ENCODE measurements at places on chromosomes 2 and 18.

GRCh38 chr18:50803592-50803991 is 16.2 kb downstream of the MRO start:
- DNase-seq = no peak

- DNase-seq = no peak
These were observed 268.3 kb upstream of the NETO1 start for GRCh38 chr18:73136134-73136533.

GRCh38 chr2:200451511-200451910 is 58.4 kb downstream of the KCTD18 start:
- no peak for DNase-seq

- DNase-seq = no peak
These were observed 387.6 kb downstream of the NBAS start for GRCh38 chr2:15173501-15173900.

DNA sequence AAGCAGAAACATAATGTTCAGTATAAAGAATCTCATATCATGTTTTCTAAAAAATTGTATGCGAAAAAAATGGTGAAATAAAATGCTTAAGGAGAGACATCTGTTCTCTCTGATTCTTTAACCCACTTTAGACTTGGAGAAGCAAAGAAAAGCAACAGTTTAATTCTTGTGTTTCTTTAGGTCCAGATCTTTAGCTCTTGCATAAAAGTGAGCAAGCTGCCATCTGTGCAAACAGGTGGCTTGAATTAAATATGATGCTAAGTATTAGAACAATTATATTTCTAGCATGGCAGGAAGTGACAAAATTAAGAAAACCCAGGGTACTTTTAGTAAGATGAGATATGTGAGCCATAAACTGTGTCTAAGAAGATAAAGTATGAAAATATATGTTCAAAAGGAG is 1038.3 kb downstream of the DPP10 start:
- no peak for DNase-seq

GRCh38 chr18:74516271-74517235 is 17.7 kb upstream of the CNDP1 start:
- DNase-seq = no peak

DNA sequence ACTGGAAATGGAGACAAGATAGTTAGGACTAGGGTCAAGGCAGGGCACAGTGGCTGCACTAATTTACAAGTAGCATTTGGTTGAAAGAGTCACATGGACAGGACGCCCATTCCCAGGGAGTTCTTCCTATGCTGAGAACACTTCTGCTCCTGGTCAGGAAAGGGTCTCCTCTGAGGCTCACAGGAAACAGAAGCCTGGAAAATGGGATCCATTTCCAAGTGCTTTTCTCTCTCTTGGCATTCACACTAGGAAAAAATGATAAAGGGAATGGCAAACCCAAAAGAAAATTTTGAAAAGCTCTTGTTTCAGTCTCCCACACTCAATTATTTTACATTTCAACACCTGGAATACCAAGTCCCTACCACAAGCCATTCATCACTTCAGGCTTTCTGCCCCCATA is 88.7 kb downstream of the COBLL1 start:
- no peak for DNase-seq

DNA sequence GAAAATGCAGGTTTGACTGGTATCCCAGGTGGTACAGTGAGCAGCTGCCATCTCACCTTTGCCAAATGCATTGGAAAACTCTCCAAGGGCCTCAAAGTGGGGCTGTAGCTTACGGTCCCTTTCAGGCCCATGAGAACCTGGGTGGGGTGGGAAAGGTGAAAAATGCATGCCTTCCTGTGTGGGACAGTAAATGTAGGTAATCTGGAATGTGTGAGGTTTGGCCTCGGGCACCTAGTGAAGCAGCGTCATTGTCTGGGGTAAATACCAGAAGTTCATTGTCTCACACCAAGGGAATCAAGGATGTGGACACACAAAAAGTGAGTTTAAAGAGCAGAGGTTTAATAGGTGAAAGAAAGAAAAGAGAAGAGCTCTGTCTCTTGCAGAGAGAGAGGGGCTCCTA is 36.6 kb downstream of the TIMM21 start:
- DNase-seq = no peak

DNA sequence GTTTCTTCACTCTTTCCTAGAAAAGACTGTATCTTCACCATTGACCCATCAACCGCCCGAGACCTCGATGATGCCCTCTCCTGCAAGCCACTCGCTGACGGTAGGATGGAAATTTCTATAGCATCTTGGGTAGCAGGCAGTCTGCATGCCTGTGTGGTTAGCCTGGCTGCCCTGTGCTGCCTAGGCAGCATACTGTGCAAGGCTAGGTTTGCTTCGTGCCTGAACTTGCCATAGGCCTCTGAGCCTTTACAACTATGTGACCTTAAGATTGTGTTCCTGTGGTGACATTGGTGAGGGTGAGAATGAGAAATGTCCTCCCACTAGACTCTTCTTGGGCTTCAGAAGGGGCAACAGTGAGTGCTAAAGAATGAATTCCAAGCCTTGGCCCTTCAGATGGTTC is 168.2 kb upstream of the ALPP start:
- DNase-seq = no peak

- DNase-seq = no peak
These were observed 3.4 kb downstream of the CTLA4 start for GRCh38 chr2:203870941-203871340.
